ENCODE measurements at places on chromosomes 11 and 22.

- DNase-seq = no peak
Observed at GRCh38 chr22:20062766-20063083, 17.3 kb upstream of the DGCR8 start.

DNA sequence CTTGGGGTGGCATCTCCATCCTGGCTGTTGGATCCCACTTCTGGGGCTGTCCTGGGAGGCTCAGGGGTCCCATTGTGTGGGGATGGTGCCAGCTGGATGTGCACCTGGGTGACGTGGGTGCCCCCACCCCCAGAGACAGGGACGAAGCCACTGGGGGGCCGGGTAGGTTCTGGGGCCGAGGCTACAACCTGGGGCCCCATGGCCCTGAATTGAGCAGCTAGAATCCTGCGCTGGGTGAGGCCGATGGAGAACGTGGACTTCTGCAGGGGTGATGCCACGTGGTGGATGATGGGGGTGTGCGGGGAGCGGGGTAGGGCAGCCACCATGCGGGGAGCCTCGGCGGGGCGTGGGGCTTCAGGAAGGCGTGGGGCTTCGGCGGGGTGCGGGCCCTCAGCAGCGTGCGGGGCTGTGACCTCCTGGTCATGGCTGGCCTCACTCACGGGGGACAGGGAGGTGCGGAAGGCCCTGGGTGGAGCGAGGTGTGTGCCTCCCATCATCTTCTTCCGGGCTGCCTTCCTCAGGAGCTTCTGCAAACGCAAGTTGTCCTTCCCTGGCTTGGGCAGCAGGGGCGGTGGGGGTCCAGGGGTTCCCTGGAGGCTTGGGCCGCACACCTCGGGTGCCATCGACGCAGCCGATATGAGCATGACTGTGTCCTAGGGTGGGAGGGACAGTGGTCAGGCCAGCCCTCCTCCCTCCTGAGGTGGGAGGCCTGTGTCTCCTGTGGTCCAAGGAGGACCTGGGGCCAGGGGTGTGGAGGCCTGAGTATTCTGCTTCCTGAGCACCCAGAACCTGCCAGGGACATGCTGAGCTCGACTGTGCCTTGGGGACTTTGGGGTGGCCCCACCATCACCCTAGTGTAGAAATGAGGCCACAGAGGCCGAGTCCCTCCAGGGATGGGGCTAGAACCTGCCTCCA lies 1.5 kb downstream of the PRR33 start:
- no peak for DNase-seq

GRCh38 chr22:22533863-22534262 lies 13.8 kb upstream of the ZNF280A start:
- no peak for DNase-seq

DNA sequence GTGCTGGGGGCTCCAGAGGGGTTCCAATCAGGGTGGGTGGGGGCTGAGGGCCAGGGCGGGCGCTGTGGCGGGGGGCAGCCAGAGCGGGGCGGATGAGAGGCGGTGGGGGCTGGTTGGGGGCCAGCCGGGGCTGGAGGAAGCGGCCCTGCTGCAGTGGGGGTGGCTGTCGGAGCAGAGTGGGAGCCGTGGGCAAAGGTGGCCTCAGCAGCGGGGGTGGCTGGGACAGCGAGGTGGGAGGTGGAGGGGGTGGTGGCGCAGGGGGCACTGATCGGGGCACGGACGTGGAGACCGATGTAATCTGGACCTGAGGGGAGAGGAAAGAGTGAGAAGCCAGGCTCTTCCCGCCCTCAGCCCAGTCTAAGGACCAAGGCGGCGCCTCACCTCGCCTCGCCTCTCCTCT lies 5.1 kb downstream of the RCOR2 start:
- DNase-seq = no peak

- DNase-seq = no peak
Observed at GRCh38 chr11:70072461-70072860, 5.7 kb upstream of the ANO1 start.

Measured in NCI-H2029 treated with DMSO at 0.1 percent for 48 hours (cell line).